ENCODE measurements at places on chromosomes 5 and 9. TPM values are rescaled to one million over a fixed set of nuclear protein-coding genes. Genes with fewer than 3 reads are reported as not detected.

DNA sequence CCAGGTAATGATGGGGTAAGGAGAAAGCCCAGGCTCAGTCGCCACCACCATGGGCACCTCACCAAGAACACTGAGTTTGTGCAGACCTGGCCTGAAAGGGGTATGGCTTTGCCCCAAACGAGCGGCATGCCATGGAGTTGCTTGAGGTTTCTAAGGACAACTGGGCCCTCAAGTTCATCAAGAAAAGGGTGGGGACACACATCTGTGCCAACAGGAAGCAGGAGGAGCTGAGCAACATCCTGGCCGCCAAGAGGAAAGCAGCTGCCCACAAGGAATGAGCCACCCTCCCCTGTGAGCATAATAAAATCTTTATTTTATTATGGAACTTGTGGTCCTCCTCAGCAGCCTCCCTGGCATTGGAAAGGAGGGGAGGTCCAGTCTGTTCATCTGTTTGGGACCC is 23.8 kb downstream of the CD14 start:
- no peak for DNase-seq

DNA sequence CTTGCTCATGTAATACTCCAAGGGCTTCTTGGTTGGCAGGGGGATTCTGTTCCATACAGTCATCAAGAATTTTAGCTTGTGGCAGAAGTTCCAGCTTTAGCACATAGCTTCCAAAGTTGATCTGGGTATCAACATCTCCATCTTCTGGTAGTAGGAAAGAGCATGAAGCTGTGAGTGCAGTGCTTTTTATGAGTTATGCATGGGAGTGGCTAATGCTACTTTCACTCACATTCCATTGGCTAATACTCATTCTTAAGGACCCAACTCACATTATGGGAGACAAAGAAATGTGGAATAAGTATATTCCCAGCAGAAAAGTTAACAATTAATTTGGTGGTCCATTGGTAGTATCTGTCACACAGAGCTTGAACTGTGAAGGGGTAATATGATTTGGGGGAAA is 194.2 kb upstream of the CHD1 start:
- no peak for DNase-seq

DNA sequence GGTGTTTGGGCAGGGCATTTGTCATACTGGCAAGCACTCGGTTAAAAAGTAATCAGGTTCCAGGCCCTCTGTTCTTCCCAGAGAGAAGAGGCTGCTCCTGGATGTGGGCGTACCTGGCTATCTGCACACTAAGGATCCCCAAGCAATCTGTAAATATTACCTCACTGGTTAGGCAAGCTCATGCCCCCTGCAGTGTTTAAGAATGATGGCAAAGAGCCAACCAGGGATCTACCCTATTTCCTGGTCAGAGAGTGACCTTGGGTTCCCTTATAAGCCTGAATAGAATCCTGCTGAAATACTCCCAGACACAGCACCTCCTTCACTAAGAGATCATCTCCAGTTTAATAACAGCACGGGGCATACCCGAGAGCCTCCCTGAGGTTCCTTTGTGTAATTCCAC is 181.2 kb downstream of the PIK3R1 start:
- DNase-seq = no peak

GRCh38 chr9:127344368-127345000 is 52.5 kb upstream of the SLC2A8 start:
- DNase-seq = no peak

DNA sequence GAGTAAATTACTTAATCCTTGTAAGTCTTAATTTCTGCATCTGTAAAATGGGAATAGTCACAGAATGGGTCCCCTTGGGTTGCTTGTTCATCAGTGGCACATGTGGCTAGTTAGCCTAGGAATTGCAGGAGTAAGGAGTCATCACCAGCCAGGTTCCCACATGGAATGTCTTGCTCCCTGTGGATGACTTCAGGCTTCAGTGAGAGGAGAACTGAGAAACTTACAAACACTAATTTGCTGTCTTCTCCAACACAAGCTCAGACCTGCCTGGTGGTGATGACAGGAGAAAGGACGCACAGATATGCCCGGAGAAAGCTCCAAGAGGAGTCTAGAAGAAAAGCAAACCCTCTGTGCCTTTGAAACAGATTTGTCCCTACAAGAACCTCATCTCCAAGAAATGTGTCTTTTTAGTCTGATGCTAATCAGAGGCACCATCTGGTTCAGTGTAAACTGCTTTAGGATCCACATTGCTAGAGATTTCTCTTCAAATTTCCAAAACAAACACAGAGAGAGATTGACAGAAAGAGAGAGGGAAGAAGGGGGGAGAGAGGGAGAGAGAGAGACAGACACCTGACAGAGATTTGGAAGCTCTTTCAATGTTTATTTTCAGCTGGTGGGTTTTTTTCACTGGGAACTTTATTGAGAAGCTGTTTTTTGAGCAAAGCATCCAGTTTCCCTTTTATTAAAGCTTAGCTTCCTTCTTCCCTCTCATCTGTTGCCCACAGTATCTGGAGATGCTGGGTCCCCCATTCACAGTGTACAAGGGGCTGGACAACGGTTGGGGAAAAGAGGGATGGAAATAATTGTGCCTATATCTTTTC is 128.3 kb downstream of the DOCK2 start:
- no peak for DNase-seq

Gene LCNL1
- total RNA-seq = 0.71 TPM

GRCh38 chr9:130245474-130245873 is 20.1 kb upstream of the HMCN2 start:
- DNase-seq = peak; percentile 77

GRCh38 chr9:137731216-137731946 is 112.6 kb downstream of the EHMT1 start:
- DNase-seq = peak; percentile 85

DNA sequence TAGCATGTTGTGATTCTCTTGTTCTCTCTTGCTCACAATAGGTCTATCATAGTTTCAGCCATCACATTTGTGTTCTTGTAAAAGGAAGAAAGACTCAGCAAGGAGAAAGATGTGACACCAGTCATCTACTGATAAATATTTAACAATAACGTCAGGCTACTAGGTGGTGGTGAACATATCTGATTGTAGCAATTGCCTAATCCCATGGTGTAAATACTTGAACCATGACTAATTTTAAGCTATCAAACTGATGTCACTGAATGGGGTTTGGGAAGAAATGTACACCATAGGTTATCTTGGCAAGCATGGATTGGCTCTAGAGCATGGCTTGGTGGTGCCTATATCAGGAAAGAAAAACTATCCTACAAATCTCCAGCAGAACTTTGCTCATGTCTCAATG is 16.6 kb downstream of the DMRTA1 start:
- no peak for DNase-seq

DNA sequence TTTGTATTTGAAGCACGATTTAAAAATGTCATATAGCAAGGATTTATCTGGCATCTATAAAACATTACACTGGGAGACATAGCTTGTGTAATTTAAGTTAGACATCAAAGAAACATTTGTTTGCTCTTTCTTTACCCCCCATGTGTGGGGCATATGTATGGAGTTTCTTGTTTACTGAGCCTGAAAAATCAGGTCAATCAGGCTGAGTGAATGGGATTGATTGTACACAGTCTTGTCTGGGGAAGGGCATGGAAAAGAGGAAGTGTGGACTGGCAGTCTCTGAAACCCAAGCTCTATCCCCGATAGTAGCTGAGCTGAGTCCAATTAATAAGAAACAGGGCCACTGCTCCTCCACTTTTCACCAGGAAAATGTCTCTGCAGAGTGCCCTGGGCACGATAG is 49.4 kb downstream of the SLC46A2 start:
- DNase-seq = no peak

DNA sequence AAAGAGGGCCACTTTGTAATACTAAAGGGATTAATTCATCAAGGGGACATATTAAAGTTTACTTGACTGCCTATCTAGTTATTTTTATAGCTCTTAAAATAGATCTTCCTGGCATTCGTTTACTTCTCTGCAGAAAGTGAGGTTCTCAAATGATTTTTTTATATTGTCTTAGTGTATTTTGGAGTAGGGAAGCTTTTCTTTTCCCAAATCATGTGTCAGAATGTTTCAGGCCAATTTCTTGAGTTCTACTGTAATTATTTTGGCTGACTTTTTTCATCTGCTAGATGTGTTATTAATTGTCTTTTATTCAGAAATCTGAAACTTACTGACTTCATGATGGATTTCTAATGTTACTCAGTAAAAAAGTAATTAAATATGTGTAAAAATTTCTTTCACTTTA is 60.2 kb upstream of the FBXL7 start:
- DNase-seq = no peak

DNA sequence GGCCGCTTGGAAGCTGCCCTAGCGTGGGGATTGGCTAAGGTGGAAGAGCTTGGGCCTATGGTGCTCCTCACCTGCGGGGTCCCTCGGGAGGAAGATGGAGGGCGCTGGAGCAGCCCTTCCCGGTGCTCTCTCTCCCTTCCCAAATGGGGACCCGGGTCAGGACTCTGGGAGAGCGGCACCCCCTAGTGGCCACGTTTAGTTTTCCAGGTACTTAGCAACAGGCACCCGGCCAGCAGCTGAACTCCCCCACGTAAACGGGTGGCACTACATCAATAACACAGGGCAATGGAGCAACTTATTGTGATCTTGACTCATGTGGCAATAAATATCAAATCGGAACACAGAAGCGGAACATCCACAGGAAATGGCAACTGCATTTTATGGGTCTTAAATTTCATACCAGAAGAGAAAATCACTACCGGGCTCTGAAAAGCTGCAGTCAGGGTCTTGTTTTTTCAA is 316.6 kb downstream of the AGTPBP1 start:
- no peak for DNase-seq

DNA sequence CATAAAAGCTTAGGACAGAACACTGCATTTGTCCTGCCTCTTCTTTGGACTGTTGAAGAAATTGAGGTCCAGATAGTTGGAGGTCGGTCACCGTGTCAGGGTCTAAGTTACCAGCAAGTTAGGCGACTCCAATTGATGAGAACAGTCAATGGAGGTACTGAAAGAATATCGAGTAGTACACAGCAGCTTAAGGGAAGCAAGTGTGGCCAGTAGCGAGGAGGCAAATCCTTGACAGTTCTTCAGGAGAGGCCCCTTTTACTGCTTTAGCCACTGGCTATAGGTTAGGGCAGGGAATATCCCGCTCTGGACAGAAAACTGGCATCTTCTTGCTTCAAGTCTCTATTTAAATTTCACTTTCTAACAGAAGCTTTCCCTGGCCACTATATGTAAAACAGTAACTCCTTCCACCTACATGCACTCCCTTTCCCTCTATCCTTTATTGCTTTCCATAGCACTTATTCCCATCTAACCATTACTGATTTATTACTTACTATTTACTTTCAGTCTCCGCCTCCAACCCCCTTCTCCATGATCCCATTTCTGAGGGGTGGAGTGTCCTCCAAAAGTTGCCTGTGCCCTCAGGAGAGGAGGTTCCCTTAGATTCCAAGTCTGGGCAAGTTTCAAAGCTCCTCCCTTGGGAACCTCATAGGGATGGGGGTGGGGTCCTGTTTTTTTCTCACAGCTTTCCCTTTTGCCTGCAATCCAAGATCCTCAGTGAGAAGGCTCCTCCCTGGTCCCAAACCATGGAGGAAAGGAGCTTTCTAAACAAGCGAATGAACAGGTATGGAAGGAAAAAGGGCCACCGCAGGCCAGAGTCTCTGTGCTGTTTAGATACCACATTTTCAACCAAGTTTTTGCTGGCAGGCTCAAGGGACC is 4.1 kb upstream of the PRDM6 start:
- DNase-seq = no peak

DNA sequence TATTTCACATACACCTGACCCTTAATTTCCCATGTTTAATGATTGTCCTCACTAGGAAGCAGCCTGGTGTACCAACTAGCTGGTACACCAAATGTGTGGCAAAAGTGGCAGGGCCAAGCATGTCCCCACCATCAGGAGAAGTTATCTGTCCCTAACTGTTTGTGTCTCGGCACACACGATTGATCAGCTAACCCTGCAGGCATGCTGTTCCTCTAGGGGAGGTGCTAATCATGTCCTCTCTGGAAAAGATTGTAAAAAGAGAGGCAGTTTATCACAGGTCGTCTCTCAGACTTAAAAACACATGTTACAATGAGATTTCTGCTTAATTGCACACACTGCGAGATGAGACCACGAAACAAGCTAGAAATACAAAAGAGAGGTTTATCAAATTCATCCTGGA is 342.7 kb downstream of the DIRAS2 start:
- DNase-seq = no peak

Gene PCDHA9
- total RNA-seq = 0.22 TPM

DNA sequence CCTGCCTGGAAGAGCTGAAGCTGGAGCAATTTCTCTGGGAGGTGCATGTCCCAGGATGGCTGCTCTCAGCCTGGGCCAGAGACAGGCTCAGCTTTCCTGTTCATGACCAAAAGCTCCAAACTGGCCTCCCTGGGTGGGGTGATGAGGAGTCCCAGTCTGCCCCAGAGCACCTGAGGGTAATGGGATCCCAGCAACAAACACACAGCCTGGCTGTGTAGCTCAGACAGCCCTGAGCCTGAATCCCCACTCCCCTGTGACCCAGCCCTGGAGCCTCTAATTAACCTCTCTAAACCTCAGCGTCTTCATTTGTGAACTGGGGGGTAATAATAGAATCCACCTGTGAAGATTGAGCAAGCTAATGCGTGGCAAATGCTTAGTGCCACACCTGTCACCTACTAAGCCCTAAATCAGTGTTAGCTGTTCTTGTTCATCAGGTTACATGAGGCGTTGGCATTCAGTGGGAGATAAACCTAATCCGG is 67.5 kb downstream of the HSPA4 start:
- no peak for DNase-seq

Gene SH3TC2
- 0.64 TPM for total RNA-seq

DNA sequence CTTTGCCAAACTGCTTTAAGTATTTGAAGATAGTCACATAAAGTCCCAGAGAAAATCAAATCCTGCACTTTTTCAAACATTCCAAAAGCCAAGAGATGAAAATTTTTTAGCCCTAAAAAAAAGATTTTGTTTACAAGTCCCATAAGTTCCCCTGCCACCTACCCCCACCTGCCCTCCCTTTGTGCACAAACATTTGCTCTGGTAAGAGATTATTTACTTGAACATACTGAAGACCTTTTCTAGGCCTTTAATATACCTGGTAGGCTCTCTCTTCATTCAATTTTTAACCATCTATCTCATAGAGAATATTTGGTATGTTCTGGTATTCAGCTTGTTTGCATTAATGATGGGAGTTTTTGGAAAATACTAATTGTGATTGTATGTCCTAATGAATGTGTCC is 50.3 kb downstream of the MEGF9 start:
- no peak for DNase-seq

Gene NUTM2G
- total RNA-seq = not detected

Gene CXCL14
- 26.6 TPM for total RNA-seq

Gene NPR3
- total RNA-seq = 43.3 TPM

GRCh38 chr9:109088221-109088620 is 31.5 kb downstream of the TMEM245 start:
- DNase-seq = no peak

Gene ZNF883
- 2.5 TPM for total RNA-seq

DNA sequence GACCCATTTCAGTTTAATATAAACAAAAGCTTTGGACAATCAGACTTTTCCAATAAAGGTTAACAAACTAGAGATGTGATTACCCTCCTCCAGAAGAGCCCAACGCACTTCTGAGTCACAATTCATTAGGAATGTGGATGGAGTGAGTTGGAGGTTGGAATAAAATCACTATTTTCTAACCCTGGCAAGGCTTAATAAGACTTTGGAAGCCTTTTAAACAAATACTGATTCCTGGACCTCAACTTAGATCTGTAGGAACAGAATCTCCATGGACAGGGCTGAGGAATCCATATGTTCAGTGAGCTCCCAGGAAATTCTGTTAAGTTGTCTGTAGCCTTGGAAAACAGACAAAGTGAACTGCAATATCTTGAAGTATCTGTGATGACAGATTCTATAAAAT is 233.5 kb upstream of the ELL2 start:
- no peak for DNase-seq

Gene SCGB3A2
- total RNA-seq = not detected

- no peak for DNase-seq
Observed at GRCh38 chr9:121240472-121241135, 27.4 kb upstream of the GSN start.

GRCh38 chr9:83425240-83425639 is 113.0 kb downstream of the FRMD3 start:
- no peak for DNase-seq

Measured in mesenteric fat pad (tissue), 1 donor.